ENCODE measurements at places on chromosomes 4 and X. TPM values are rescaled to one million over a fixed set of nuclear protein-coding genes. Genes with fewer than 3 reads are reported as not detected.

- no peak for DNase-seq
These were observed 133.5 kb downstream of the FAM47B start for GRCh38 chrX:35076061-35076460.

GRCh38 chr4:118154649-118155048 lies 120.4 kb downstream of the NDST3 start:
- no peak for DNase-seq

DNA sequence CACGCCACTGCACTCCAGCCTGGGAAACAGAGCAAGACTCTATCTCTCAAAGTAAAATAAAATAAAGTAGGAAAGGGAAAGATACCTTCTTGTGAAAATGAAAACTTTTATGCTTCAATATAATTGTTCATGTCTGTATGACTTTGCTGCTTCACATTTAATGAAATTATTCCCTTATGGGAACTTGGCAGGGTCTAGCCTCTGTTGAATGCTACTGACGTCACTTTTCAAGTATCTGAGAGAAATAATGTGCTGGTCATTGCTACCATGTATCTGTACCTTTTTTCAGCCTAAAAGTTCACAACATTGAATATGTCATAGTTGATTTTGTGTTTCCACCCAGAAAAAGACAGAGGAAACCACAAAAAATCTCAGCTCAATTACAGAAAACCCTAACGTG lies 65.2 kb downstream of the PRDM5 start:
- DNase-seq: no peak

Gene STK32B
- total RNA-seq: 0.56 TPM

DNA sequence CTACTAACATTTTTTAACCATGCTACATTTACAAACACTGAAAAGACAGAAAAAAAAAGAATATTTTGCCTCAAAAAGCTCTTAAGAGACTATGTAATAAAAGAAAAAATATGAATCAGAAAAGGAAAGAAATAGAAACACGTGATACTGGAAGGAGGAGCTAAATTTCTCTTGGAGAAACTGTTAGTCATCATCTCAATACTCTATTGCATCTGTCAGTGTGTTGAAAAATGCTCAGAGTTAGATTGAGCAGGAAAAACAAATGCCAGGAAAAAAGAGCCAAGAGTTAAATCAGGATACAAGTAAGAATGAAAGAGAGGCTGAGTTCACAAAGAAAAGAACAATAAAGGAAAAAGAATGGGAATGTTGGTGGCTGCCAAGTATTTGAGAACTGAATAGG lies 2.6 kb downstream of the RAB28 start:
- DNase-seq: no peak

Gene MAGEA2
- total RNA-seq: 3.5 TPM

Gene APLN
- total RNA-seq: 3.5 TPM

Gene ALPK1
- 4.1 TPM for total RNA-seq

DNA sequence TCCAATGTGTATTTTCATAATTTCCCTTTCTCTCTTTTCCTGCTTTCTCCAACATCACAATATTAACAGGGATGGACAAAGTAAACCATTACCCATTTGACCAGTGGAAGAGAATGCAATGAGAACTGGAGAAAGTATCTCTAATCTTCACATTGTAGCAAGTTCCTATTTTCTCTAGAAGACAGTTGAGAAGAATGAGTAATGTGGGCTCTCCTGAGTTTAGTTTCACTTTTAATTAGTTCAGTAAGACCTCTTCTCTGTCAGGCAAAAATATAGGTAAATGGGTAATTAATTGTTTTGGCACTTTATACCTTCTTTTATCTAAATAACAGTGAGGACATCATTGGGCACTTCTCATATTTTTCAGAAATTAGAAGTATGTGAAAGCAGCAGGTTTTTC lies 602.0 kb downstream of the GLUD2 start:
- no peak for DNase-seq

GRCh38 chrX:30270639-30271038 lies 23.7 kb downstream of the MAGEB1 start:
- no peak for DNase-seq

DNA sequence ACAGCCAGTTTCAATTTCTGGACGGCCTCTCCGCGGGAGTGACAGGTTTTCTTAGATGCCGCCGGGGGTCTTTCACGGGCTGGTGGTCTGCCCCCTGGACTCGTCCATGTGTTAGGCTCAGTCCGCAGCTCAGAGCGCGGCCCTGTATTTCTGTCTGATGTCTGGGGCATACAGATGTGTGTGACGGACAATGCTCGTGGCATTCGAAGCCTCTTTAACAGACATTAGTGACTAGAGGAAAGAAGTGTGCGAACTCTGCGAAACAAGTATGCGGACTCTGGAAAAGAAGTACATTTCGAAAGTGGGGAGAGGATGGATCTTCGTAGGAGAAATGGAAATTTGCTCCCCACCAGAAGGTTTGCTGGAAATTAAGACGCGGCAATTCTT lies 793 bp upstream of the DCUN1D4 start:
- no peak for DNase-seq

DNA sequence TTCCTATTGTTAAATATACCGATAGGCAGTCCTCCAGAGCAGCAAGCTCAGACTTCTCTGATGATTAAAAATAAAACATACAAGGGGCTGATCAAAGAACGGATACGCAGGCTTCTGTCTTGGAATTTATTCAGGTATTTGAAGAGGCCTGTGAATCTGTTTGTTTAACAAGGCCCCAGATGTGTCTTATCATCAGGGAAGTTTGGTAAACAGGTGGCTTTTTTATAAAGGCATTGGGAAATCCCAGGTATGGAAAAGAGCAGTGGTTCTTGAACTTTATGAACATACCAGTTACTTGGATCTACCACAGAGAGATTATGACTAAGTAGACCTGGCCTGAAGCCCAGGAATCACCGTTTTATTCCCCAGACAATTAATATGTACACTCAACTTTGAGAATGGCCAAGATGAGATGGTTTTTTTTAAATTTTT lies 47.9 kb downstream of the SOWAHB start:
- no peak for DNase-seq

DNA sequence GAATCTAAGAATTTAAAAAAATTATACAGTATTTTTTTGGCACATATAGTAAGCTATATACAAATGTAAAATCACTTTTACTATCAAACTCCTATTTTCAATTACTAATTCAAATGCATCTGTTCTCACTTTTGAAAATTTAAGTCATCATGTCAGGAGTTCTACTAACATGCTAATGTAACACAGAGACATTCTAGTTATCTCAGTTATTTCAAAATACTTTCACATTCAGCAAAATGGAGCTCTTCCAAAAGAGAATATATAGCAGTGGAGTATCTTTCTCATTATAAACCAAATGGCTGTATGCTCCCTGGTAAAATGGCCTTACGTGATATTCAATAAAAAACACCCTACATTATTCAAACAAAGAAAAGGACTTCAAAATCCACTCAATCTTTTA lies 42.3 kb downstream of the RFC1 start:
- no peak for DNase-seq

Gene ALB
- total RNA-seq: 0.64 TPM

DNA sequence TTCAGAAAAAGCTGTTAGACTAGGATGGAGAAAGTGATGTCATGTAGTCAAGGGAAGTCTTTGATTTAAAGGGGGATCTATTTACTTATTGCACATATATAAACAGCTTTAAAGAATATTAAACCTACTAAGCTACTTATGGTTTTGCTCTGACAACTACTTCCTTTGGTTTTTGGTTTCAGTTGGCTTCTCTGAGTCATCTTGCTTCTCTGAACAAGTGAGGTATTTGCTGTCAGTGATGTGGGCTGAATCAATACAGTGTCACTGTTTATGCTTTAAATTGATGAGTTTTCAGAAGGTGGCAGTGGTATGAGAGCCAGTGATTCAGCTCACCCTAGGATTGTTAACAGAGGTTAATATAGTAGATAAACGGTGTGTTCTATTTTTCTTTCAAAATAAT lies 75.1 kb downstream of the CEP44 start:
- no peak for DNase-seq

DNA sequence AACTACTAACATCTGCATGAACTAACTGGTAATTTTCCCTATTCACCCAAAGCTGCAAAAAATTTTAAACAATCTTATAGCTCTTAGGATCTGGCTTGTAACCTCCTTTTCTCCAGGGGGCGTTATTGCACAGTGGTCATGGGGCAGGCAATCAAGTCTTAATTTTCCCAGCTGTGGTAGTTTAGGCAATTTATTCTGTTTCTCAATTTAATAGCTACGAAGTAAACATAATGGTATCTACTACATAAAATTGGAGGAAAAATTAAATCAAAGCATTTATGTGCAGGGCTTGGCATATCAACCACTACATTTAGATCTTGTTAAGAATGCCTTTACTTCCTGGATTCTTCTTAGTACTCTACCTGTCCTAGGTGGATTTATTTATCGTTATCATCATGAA lies 137.4 kb upstream of the GUCY1A1 start:
- DNase-seq: peak; percentile 22

Gene FAM47E
- total RNA-seq: 1.1 TPM

GRCh38 chr4:188976644-188977115 lies 837.4 kb downstream of the TRIML1 start:
- DNase-seq: no peak

GRCh38 chrX:41029332-41029731 lies 55.9 kb upstream of the USP9X start:
- DNase-seq: no peak

- DNase-seq: no peak
These were observed 18.8 kb upstream of the VSIG1 start for GRCh38 chrX:108025954-108026600.

Gene RASL11B
- total RNA-seq: 0.64 TPM

- DNase-seq: peak; percentile 77
These were observed at the start of gene BCORL1 for GRCh38 chrX:129982300-129983251. BCORL1 (plus strand) TSS chrX:129982635; CDS start chrX:130005232, 22,597 bp downstream.

DNA sequence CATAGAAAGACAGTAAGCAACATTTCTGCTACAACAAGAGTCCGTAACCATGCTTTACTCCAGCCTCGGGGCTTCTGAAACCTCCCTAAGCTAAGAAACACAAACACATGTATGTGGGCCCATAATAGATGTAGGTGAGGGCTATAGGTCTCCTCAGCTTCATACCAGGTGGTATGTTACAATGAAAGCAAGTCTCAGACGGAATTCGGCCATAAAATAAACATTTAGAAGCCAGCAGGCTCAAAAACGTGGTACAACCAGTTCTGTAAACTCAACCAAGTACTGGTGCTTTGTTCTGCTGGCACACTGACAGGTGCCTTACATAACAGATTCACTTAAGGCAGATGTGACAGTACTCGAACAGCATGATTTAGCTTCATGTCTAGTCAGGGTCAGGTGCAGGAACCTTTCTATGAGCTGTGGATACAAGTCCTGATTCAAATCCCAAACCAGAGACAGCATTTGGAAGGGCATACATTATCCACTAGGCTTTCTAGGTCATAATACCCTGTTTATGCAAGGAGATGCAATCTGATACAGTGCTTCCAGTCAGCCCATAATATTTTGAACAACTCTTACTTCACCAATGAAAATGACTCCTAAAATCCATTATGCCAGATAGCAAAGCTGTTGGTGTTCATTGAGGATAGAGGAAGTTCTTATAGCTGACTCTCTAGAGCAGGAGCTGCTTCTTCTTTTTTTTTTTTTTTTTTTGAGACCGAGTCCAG lies 113.8 kb upstream of the ENPP6 start:
- no peak for DNase-seq

DNA sequence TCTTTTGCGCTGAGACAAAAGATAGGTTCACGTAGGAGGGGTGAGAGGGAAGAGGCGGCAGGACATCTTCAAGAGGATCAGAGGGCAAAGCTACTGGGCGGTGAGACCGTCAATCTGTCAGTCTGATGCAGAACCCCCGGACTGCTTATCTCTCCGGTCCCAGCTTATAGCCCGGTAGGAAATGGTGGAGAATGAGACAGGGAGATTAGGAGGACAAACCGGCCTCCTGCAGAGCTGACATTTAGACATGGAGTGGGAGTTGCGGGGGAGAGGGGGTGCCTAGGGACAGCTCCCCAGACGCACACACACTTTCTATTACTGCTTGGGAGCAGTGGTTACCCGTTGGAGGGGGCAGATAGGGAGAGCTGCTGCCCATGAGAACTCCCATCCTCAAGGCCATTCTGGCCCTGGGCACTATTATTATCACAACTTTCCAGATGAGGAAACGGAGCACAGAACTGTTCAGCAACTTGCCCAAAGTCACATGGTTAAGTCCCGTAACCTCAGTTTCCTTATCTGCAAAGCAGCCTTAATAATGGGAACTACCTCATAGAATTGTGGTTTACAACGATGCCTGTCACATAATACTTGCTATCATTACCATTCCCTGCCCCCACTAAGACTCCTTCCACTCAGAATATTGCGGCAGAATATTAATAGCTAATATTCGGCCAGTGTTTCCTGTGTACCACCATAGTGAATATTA lies 1.1 kb upstream of the HDAC6 start:
- DNase-seq: no peak

Gene NDNF
- 33.3 TPM for total RNA-seq

DNA sequence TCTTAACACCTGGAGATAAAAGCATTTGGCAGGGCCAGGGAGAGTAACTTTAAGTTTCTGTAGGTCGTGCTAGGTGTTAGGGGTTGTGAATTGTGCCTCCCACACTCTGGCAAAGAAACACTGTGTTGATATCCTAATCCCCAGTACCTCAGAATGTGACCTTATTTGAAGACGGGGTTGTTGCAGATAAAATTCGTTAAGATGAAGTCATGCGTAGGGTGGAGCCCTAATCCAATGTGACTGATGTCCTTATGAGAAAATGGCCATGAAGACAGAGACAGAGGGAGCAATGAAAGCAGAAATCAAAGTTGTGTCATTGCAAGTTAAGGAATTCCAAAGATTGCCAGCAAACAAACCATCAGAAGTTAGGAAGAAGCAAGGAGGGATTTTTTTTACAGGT lies 40.5 kb upstream of the BBS12 start:
- DNase-seq: no peak

GRCh38 chr4:173990869-173991210 lies 292.6 kb downstream of the FBXO8 start:
- DNase-seq: no peak

DNA sequence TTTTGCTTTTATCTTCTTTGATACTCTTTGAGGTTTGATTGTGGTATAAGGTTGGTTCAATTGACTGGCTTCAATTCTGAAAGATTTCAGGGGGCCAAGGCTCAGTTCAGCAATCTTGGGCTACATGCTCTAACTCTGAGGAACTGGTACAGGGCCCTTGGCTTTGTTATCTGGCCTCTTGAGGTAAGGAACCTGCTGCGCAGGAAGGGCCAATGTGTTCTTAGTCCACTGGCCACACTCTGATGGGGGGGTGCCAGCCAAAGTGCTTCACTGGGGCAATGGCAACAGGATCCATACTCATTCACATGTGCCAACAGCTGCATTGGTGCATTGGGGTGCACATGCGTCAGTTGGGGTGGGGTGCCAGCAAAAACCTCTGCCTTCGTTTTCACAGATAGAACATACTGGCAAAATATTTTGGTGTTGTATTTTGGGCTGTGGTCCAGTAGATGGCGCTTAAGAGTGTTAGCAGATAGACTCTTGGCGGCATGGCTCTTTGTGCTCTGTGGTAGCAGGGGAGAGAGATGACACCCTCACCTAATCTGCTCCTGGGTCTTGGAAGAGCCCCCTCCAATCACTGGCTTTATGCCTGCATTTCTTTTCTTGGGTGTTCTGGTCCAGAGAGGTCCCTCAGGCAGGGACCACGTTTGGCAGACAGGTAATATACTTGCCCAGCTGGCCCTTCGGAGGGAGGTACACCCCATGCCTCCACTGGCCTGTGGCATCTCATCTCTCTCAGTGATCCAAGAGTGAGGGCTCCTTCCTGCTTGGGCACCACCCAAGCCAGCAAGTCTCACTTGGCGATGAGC lies 42.9 kb downstream of the NDST3 start:
- DNase-seq: peak; percentile 27

- no peak for DNase-seq
These were observed 51.6 kb upstream of the BLTP1 start for GRCh38 chr4:122100508-122100907.

Gene PDCL2
- total RNA-seq: not detected

GRCh38 chr4:47010912-47011446 lies 17.6 kb upstream of the GABRA4 start:
- DNase-seq: no peak

Gene PDLIM3
- total RNA-seq: 0.67 TPM

Gene CCDC120
- total RNA-seq: 22.5 TPM
